ENCODE measurements at places on chromosomes 1 and 21.

- DNase-seq, result no peak
Observed at GRCh38 chr1:48371598-48371997, 100.4 kb downstream of the SPATA6 start.

DNA sequence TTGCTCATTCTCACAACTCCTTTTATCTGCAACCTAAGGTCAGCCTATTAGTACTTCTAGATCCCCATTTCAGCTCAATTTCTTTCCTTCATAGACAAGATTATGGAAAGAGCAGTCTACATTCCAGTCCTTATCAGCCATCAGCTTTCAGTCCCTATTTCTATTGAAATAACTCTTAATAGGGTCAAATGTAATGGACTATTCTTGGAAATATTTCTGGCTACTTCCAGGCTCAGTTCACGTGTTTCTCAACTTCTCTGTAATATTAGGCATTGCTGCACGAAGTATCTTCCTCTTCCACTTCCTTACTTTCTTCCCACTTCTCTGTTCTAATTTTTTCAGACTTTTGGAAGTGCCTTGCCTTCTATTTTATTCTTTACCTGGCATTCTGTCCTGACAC lies 232.9 kb upstream of the USP25 start:
- DNase-seq, result no peak

DNA sequence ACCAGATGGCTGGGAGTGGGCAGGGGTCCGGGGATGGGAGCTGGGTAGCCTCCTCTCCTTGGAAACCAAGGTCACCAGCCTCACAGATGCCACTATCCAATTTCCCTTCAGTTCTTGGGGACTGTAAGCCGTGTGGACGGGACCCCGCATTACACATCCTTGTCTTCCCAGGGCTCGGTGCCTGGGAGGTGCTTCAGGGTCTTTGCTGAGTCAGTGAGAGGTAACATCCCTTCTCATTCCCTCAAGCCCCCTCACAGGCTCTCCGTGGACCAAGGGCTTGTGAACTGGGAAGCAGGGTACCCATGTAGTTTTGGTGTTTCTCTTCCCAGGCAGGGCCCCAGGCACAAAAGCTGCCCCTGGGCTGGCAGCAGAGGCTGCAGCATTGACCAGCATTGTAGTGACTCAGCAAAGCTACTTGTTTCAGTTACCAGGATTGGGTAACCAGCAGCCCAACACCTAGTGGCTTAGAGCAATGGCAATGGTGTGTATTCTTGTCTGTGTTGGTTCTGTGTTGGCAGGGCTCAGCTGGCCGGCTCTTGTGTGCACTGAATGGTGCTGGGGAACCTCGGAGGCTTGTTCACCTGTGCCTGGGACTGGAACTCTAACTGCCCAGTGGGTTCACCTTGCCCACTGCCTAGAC lies 24.6 kb upstream of the PCBP3 start:
- DNase-seq, result no peak

DNA sequence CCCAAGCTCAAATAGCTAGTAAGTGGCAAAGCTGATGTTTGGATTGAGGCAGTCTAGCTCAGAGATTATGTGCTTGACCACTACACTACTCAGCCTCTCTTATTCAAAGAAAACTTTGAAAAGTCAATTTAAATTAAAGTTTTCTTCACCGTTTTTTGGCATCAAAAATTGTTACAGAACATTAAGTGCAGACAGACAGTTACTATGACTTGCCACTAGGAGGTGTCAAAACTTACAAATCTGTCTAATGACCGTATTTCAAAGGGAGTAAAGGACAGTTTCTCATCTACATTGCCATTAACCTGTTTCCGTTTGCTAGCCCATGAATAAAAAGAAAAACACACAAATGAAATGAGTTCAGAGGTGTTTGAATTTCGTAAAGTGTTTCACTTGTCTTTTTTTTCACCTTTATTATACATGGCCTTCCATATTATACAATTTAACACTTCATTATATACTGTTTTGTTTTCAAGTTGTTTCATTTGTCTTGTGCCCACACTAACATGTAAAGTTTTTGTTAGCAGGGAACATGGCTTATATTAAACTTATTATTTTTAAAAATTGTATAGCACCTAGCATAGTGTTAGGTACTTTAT lies 57.4 kb upstream of the MTF2 start:
- DNase-seq, result peak; percentile 63

DNA sequence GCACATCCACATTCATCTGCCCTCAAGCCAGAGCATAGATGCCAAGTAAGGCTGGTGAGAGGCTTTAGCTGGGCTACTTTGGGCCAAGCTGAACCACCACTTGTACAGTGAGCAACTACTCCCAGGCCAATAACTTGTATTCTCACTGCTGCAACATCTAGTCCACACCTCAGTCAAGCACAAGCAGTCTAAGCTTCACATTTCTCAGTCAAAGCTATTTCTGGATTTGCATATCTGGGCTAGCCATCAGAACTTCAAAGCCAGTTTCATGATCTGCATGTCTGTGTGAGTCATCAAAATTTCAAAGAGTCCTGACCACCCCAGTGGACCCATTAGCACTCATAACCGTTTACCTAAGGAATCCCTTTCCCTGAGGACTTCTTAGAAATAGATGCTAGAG lies 77.7 kb upstream of the DIRAS3 start:
- no peak for DNase-seq

- peak; percentile 58 for DNase-seq
Observed at GRCh38 chr1:161216945-161217712, 2.0 kb downstream of the FCER1G start.

Data from AG20443 (cell line).